ENCODE measurements at places on chromosomes 7 and 10.

- no peak for DNase-seq
Measured at GRCh38 chr10:93403152-93404047, 78.7 kb downstream of the MYOF start.

DNA sequence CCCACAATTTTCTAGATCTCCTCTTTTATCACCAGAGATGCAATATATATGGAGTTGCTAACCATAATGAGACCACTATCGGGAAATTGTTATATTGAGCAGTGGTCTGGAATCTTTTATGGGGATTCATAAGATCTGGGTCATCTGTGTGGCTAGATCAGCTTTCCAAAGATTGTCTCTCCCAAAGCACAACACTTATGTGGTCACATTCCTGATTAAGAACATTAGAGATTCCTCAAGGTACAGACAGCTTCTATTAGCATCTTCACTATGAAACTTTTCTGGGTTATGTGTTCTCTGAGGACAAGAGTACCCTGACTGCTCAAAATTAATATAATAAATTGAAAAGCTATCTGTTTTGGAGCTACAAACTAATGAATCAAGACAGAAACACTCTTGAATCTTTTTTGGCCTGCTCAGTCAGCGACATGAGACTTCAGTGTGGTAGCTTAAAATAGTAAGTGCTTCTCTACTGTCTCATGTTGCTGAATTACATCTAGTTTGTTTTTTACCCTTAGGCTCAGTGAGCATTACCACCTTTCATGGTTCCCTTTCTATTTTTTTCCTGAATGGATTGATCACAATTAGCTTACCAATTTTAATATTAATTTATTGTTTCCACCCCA, 42.6 kb upstream of the STRIP2 start:
- DNase-seq, result no peak

DNA sequence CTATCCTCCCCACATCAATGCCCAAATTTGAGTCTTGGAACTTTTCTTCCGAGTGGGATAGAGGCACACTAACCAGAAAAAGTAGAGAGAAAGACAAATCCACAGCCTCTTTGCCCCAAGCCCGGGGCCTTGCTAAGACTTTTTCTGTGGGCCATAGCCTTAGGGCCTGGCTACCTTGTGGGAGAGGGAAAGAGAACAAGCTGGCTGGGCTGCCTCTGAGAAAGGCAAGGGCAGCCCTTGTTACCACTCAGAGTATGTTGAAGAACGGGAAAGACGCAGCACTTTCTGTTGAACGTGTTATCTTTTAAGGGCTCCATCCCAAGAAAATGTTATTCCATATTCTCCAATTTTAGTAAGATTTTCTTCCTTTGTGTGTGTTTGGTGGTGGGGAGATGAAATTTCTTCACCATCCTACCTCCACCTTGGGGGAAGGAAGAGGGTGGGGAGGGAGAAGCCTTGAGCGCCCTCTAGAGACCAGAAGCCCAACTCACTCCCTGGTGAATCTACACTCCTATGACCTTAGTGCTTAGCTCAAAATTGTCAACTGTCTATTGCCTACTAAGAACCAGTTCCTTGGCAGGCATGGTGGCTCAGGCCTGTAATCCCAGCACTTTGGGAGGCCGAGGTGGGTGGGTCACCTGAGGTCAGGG, 3.9 kb upstream of the NRF1 start:
- DNase-seq, result peak; percentile 69

GRCh38 chr7:100893910-100894721, 1.6 kb downstream of the ACHE start:
- peak; percentile 95 for DNase-seq

- peak; percentile 45 for DNase-seq
Measured at GRCh38 chr7:156892081-156892800, 742 bp downstream of the LMBR1 start.

DNA sequence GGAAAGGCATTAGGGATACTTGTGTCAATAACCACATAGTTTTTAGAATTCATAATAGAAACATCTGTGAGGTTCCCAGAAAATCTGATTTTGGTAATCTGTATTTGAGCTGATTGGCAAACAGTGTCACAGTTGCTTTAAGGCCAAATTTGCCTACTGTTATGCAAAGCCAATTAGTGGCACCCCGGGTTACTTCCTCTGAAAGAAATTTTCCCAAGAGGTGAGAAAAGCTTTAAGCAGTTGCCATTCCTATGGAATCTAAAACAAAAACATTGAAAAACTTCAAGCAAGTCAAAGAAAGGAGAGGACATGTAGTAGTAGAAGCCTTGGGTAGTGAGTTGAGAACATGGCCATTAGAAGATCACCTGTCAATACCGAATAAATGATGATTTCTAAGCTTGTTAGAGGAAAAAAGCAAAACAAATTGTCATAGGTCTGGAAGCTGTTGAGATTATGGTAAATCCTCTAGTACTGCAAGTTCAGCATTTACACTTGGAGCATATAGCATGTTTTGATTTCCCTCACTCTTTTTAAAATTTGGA, 176.8 kb downstream of the TWIST1 start:
- no peak for DNase-seq

DNA sequence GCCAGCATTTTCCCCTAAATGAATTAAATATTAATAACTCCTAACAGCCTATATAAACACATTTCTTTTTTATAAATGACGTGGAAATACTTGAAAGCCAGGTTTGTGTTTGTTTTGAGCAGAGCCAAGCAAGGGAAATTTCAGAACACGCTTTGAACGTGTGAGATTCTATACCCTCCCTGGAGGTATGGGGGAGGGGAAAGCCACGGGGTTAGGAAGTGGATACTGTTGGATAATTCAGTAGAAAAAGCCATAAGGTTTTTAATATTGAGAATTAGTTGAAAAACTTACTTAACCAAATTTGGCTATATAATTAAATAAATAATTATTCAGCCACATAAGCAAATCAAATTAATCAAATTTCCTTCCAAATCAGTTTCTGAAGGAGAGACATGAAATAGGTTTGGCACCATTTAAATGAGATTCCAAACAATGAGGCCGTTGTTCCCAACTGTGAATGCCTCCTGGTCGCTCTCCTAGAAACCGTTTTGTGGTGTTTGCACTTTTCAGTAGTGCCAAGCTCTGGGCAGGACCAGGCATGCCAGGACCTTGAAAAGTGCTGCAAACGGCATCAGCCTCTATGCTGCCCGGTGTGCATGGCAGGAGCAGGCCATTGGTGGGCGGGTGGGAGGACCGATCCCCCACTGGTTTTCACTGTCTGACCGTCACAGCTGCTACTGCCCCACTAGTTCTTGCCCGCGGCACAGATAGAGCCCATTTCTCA, 88.1 kb downstream of the SEPTIN14 start:
- DNase-seq, result no peak

- no peak for DNase-seq
Measured at GRCh38 chr10:29804025-29804852, 169.5 kb upstream of the SVIL start.

GRCh38 chr10:8037941-8038894, 16.3 kb upstream of the GATA3 start:
- DNase-seq, result no peak

DNA sequence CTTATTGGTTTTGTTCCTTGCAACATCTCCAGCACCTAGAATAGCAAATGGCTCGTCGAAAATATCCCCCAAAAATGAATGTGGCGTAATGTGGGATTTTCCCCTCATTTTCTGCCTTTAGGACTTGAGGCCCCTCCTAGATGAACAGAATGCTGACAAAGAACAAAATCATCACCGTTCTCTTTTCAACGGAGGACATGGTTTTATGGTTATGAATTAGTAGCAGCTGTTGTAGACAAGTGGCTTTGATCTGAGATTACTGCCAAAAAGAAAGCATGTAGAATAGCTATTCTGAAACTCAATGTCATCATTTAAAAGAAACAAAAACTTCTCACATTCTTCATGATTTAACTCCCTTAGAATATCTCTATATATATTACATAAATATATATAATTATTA, 17.2 kb upstream of the CALN1 start:
- no peak for DNase-seq

DNA sequence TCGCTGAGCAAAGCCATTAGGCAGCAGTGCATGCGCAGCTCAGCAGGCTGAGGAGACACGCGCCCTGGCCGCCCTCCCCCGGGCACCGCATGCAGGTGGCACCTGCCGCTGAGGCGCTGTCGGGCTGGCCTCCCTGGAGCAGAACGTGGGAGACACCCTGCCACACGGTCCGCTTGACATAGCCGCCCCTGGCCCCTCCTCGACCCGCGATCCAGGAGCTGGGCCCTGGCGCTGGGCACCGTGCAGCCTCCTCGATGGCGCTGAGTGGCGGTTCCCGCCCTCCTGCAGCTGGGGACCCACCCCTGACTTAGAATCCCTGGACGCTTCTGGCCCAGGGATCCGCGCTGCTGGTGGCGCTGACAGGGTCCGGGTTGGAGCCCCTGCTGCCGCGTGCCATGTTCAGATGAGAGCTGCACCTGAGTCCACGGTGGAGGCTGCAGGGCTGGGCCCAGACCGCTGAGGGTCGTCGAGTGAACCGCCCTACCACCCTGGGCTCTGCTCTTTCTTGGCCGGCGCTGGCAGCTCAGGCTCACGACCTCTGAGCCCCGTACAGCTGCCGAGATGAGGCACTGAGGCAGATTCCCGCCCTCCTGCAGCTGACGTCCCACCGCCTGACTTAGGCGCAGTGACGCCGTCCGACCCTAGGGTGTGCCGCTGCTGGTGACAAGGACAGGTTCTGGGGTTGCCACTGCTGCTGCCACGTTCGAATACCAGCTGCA, 116.8 kb downstream of the OR13A1 start:
- DNase-seq, result no peak

DNA sequence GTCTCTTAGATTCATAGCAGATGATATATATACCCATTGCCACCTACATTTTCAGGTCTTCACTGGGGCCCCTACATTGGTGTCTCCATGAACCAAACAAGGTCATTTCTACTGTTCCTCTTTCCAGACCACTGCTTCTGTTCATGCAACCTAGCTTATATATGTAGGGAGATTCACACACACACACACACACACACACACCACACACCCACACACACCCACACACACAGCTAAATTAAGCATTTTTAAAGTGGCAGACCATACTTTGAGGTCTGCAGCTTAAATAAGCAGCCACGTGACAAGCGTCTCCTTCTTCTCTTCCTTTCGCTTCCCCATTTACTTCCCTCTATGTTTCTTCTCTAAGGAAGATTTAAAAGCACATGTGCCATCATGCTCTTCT, 70.0 kb upstream of the CC2D2B start:
- DNase-seq, result no peak

- no peak for DNase-seq
Measured at GRCh38 chr7:70494225-70495032, 637.5 kb upstream of the GALNT17 start.

DNA sequence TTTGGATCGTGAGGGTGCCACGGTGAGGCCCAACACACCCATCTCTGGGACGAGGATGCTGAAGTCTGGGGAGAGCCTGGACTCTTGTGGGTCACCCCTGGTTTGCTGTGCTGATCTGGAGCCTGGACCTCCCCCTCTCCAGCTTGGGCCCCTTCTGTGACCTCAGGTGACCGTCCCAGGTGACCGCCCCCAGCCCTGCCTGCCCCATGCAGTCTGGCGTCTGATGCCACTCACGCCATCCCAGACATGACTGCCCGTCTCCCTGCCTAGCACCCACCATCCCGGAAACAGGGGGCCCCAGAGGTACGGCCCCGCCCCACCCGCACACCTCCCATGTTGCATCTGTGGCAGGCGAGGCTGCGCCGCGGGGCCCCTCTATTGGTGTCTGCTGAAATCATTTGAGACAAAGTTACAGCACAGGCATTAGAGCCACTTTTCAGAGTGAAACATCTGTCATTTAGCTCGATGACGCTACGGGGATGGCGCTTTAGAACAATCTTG, 21.1 kb downstream of the UNCX start:
- no peak for DNase-seq

GRCh38 chr7:98870807-98871491, 1.1 kb upstream of the TMEM130 start:
- DNase-seq, result no peak

DNA sequence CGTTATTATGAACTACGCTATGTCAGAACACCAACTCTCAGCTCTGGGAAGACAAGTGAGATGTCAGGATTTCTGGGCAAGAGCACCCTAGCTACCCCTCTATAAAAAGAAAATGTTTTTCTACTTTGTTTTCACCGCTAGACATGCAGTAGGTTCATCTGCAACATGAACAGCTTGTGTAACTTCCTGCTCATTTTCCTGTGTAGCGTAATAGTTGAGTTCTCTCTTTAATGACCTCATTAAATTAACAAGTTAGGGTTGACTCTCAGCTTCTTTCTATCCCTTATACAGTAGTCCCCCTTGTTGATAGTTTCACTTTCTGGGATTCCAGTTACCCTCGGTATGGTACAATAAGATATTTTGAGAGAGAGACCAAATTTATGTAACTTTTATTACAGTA, 329.4 kb upstream of the ZNF32 start:
- no peak for DNase-seq

DNA sequence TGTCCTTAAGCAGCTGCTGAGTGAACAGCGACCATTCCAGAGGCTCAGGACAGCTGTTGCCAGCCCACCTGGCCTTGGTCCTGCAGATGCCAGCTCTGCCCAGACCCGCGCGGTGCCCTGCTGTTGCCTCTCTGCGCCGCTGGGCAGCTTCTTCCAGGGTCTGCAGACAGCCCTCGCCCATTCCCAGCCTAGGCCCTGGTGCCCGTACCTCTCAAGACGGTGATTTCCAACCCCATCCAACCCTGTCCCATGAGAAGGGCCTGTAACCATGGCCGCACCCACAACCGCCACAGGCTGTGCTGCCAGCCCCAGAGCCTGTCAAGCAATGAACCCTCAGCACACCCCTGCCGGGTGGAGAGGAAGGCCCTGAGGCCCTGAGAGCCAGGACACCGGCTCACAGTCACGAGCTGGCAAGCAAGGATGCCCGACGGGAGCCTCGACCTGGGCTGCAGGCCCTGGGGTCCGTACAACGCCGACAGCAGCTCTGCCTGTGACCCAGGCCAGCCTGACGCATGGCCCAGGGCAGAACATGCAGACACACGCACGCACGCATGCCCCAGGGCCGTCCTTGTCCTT, 231.9 kb downstream of the MAD1L1 start:
- no peak for DNase-seq

DNA sequence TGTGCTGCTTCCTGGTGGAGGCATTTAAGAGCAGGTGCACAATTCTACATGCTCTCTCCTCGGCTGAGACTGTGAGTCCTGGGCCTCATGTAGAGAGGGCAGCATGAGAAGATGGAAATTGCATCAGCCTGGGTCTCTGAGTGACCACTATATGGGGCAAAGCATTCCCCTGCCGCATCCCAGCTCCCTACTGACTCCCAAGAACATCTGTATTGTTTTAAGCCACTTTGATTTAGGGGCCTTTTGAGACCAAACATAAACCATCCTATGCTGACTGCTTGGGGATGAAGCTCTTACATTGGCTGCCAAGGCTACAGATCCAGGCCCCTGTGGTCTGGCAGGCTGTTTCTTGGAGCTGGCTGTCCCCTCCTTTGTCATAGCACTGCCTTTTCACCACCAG, 101.3 kb upstream of the TBX20 start:
- DNase-seq, result no peak

DNA sequence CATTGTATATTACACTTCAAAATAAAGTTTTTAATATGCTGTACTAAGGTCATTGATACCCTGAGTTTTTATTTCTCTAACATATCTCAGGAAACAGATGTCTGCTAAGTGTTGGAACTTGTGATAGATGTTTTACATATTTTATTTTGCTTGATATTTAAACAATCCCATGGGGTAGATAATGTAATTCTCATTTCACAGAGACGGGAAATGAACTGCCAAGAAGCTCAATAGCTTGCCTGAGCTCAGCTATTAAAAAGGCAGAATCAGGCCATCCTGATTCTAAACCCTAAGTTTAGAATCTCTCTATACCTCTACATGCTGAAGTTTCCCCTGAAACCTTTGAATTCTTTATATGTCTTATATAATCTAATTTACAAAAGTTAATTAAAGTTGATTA, 126.3 kb downstream of the LRRC18 start:
- no peak for DNase-seq

GRCh38 chr10:58516671-58517070, 4.0 kb downstream of the BICC1 start:
- no peak for DNase-seq
